Activated T-cell treated with anti-CD3 and anti-CD28 coated beads, Interleukin-2, amount 50 U/mL, for 72 hours (primary cell): ENCODE measurements at places on chromosomes 11 and 22. TPM values are rescaled to one million over a fixed set of nuclear protein-coding genes. Genes with fewer than 3 reads are reported as not detected.
A peak's percentile ranks its signal among the peaks of the same experiment; 100 is the strongest.

The PDGFB gene
- 4.6 TPM for total RNA-seq

GRCh38 chr11:2325123-2325522, 23.3 kb downstream of the TSPAN32 start:
- H3K36me3 ChIP-seq: peaks cover 4% of the 10 kb centered on the region
- no peak overlapping the region for H3K4me3 ChIP-seq
- H3K4me1 ChIP-seq: no peaks in the 10 kb centered on the region
- H3K27me3 ChIP-seq: peaks cover 24% of the 10 kb centered on the region
- no peak for DNase-seq

The SAMM50 gene
- total RNA-seq: 43.0 TPM

The RCOR2 gene
- 0.39 TPM for total RNA-seq

DNA sequence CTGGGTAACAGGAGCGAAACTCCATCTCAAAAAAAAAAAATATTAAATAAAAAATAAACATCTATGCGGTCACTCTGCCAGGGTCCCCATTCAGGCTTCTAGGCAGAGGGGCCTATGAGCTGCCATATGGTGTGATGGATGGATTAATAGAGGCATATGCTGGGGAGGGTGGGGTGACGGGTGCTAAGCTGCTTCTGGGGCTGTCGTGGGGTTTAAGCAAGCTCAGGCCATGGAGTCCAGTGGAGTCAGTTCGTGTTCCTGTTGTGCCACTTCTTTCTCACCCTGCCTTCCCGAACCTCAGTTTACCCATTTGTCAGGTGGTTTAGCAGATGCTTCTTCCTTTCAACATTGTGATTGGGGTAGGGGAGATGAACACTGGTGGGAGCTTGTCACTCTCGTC, 9.0 kb upstream of the GRAMD4 start:
- no peaks in the 10 kb centered on the region for H3K27me3 ChIP-seq
- H3K4me1 ChIP-seq: peaks cover 24% of the 10 kb centered on the region
- H3K4me3 ChIP-seq: no peak overlapping the region

DNA sequence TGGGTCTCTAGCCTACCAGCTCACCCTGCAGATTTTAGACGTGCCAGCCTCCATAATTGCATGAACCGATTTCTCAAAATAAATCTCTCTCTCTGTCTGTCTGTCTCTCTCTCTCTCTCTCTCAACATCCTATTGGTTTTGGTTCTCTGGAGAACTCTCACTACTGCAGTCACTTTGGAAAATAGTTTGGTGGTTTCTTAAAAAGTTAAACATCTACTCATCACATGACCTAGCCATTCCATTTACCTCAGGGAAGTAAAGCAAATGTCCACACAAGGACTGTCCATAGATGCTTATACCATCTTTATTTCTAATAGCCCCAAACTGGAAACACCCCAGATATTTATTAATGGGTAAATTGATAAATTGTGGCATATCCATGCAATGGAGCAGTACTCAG, 119.5 kb downstream of the SNX19 start:
- no peak for DNase-seq
- no peak overlapping the region for H3K27ac ChIP-seq
- no peak overlapping the region for H3K4me3 ChIP-seq
- H3K4me1 ChIP-seq: no peaks in the 10 kb centered on the region
- no peaks in the 10 kb centered on the region for H3K27me3 ChIP-seq

The KIF18A gene
- 26.6 TPM for total RNA-seq

The ACRV1 gene
- total RNA-seq: 0.23 TPM

GRCh38 chr22:19179497-19180048, 1.0 kb upstream of the SLC25A1 start:
- H3K4me1 ChIP-seq: peaks cover 33% of the 10 kb centered on the region
- no peaks in the 10 kb centered on the region for H3K36me3 ChIP-seq
- peak overlapping the region; percentile 80 for H3K4me3 ChIP-seq
- H3K27me3 ChIP-seq: no peaks in the 10 kb centered on the region

The USP2 gene
- 0.91 TPM for total RNA-seq

The TPBGL gene
- total RNA-seq: 0.07 TPM

DNA sequence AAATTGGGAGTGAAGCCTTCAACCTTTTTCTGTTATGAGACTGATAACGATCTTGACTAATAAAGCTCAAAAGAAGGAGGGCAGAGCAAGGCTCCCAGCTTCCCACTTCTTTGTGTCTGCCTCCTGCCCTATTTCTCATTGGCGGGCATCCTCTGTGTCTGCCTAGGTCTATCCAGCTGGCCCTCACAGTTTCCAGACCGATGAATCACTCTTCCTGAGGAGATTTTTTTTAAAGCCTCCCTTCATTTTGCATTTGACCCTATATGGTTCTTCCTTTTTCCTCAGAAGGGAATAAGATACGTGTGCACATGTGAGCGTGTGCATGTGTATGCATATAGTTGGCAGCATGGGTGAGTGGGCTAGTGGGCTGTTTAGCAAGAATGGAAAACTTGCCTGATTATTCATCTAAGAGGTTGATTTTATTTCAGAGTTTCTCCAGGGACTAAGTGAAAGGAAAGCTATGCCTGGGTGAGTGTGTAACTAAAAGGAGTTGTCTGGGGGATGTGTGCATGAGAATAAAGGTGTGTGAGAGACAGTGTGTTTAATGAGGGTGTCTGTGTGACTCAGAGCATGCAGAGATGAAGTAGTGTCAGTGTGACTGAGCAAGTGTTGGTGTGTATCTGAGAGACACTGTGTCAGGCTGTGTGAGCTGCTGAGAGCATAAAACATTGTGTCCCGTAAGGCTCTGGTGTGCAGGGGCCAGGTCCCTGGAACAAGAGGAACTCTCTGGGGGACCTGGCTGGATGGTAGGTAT, 12.2 kb downstream of the PHLDB1 start:
- no peak overlapping the region for H3K27ac ChIP-seq
- H3K36me3 ChIP-seq: no peaks in the 10 kb centered on the region

DNA sequence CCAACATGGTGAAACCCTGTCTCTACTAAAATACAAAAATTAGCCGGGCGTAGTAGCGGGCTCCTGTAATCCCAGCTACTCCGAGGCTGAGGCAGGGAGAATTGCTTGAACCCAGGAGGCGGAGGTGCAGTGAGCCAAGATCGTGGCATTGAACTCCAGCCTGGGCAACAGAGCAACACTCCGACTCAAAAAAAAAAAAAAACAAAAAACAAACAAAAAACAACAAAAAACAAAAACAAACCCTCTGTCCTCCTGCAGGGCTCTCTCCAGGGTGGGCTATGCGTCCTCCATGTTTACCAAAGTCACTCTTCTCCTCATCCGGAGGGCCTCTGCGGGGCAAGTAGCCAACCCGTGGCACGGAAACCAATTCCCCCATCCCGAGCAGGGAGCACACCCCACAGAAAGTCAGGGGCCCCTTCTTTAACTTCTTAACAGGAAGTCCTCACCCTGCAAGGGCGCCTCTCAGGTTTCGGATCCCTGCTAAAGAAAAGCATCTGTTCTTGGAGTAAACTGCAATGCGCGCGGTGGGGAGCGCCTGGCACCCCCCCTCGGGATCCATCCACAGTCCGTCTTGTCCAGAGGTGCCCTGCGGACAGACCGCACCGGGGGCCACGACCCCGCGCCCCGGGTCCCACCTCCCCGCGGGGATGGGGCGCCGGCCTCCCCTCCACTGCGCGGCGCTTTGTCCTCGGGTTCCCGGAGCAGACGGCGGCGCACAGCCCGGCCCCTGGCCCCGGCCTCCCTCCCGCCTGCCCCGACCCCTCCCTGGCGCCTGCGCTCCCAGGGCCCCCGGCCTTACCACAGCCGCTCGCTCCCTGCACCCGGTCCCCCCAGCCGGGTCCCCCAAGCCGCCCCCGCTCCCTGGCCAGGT, 712 bp downstream of the CERK start:
- peaks cover 46% of the 10 kb centered on the region for H3K4me1 ChIP-seq
- H3K27me3 ChIP-seq: no peaks in the 10 kb centered on the region
- no peaks in the 10 kb centered on the region for H3K36me3 ChIP-seq
- H3K4me3 ChIP-seq: peak overlapping the region; percentile 96

The GRAMD4 gene
- total RNA-seq: 42.8 TPM

- no peak for DNase-seq
- no peak overlapping the region for H3K27ac ChIP-seq
- no peak overlapping the region for H3K4me3 ChIP-seq
Observed at GRCh38 chr11:2259897-2260451, 10.4 kb downstream of the ASCL2 start.

DNA sequence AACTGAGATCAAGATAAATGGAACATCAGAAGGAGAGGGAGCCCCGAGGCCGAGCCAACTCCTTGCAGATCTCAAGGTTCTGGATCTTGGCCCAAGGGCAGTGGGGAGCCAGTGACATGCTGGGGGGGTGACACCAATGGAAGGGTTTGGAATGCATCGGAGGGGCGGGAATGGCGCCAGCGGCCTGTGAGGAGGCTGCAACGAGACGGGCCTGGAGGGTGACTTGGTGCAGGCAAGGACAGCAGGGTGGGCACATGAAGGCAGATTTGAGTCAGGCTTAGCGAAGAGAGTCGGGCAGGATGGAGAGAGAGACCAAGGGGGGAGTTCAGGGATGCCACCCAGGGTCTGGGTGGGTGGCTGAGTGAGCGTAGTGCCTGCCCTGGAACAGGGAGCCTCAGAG, 23.2 kb downstream of the ELFN2 start:
- H3K27ac ChIP-seq: no peak overlapping the region
- no peaks in the 10 kb centered on the region for H3K27me3 ChIP-seq
- no peaks in the 10 kb centered on the region for H3K4me1 ChIP-seq

- no peak overlapping the region for H3K4me3 ChIP-seq
- no peak for DNase-seq
- no peaks in the 10 kb centered on the region for H3K27me3 ChIP-seq
- H3K36me3 ChIP-seq: no peaks in the 10 kb centered on the region
Observed at GRCh38 chr11:60937144-60937527, 12.9 kb downstream of the TMEM132A start.

The APOBEC3G gene
- 115 TPM for total RNA-seq
